Iris pigment epithelial cell (primary cell): ENCODE measurements at places on chromosomes 11 and 22.

- DNase-seq: no peak
Measured at GRCh38 chr11:119248750-119249670, 42.9 kb downstream of the CBL start.

DNA sequence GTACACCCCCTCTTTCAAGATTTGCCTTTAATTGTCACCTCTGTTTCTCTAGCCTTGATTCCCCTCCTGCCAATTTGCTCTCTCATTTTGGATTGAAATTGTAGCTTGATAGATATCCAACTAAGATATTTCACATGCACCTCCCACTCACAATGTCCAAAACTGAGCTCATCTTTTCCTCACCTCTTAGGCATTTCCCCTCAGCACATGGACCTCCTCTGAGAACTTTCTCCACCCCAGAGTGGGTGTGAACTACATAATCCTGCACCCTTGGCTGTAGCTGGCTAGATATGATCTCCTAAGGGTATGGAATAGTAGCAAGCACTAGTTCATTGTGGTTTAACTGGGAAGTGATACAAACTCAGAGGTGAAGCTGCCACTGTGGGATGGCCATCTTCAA lies 91.5 kb upstream of the SESN3 start:
- DNase-seq: peak; percentile 76

DNA sequence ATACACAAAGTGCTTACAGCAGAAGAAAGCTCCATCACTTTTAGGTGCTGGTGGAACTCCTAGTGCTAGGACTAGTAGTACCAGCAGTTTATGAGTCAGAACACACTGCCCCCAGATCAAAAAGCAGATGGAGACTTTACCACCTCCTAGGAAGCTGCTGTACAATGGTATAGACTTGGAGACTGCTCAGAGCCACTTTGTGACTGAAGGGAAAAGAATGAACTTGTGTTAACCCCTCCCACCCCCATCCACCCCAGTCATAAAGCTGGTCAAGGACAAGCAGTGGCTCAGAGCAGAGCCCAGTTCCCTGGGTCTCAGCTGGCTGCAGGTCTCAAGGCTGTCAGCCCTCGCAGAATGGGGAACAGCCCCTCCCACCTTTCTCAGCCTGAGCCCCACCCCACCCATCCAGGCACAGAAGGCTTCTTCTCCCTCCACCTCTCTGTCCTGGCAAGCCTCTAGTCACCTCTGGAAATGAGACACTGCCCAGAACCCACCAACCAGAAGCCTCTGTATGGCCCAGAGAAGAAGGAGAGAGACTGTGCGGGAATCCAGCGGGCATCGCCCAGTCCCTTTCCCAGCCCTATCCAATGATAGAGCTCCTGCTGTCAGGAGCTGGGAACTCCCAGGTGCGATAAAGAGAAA lies 23.8 kb downstream of the PACSIN2 start:
- DNase-seq: peak; percentile 87

- DNase-seq: peak; percentile 32
Measured at GRCh38 chr11:92931746-92932422, 37.6 kb upstream of the MTNR1B start.

- DNase-seq: no peak
Measured at GRCh38 chr11:17570034-17570433, 23.0 kb downstream of the OTOG start.

- no peak for DNase-seq
Measured at GRCh38 chr11:870127-870413, 27.4 kb downstream of the TSPAN4 start.

- no peak for DNase-seq
Measured at GRCh38 chr22:45585437-45585755, 82.7 kb downstream of the FBLN1 start.

DNA sequence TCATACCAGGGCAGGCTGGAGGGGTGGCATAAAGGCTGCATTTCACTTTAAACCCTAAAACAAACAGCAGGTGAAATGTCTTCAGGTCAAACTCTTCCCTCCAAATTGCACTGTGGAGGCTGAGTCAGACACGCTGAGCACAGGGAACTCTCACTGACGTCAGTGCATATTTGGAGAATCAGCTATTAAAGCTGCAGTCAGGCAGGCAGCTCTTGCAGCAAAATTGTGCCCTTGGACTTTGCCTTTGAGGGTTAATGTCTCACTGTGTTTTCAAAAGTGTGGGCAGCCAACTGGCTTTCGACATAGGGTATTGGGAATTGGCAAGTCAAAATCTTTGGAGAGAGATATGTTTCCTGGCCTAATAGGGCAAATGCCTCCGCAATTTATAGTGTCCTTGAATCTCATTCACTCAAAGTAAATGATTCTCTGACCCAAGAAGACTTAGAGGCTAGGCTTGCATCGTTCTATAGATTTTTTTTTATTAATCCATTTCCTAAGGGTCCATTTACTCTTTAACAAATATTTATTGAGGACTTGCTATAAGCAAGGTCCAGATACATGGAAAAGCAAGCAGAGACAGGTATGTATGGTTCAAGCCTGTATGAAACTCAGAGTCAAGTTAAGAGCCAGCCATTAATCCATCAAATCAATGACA lies 27.7 kb upstream of the SMCO4 start:
- DNase-seq: peak; percentile 74

- DNase-seq: peak; percentile 90
Measured at GRCh38 chr11:32088117-32088941, 2.5 kb upstream of the RCN1 start.

DNA sequence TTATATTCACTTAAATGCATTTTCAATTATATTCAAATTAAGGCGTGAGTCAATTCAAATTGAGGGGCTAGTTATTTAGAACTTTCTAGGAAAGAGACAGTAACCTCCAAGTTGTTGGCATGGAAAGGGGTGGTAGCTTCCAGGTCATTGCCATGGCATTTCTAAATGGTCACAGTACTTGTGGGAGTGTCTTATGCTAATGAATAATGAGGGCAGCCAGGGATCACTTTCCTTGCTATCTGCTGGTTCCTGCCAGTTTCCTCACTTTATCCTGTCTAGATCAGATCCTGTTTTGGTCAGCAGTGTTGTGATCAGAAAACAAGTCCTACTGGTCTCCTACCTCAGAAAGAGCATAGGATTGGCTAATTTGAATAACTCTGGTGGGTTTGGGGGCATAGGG lies 21.8 kb upstream of the RNASEH2C start:
- DNase-seq: no peak

GRCh38 chr11:62497132-62497801 lies 49.3 kb downstream of the AHNAK start:
- DNase-seq: peak; percentile 81

DNA sequence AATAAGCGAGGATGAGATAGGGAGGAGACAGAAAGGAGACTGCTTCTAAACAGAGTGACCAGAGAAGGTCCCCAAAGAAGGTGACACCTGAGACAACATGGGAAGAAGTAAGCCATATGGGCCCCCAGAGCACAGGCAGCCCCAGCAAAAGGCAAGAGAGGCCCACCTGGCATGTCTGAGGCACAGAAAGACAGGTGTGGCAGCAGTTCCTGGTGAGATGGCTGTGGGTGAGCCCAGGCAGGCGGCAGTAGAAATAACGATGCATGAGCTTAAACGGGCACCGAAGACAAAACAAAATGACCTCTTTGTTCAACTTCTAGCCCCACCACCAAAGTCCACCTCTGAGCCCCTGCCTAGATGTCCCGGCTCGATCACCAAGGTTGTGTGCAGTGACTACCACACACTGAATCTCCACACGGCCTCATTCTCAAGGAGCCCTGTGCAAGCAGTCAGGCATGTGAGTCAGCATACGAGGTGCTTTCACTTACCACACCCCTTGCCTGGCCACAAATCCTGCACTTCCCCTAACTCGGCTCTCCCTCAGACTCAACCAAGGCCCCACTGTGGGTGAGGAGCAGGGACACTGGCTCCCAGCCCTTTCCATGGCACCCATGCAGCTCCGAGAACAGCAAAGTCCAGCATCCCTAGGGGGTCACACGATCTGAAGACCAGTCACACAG lies 77.6 kb downstream of the PACSIN2 start:
- DNase-seq: peak; percentile 94

GRCh38 chr11:32939866-32940265 lies 47.3 kb downstream of the QSER1 start:
- DNase-seq: no peak
